ENCODE measurements at places on chromosomes 5 and 9.

DNA sequence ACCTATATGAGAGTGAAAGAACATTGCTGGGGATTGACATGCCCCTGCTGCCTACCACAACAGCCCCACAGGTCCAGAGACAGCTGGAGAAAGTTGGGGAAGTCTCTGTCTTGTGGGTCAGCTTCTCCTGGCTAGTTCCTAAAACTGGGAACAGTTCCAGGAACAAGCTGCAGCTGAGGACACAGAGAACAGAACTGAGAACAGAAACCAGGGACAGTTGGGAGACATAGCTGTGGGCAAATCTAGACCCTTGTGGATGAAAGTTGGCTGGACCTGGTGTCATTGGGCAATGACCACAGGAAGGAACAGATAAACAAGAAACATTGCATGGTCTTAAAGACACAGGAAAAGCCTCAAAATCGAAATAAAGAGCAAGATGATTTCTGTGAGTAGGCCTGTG is 58.3 kb upstream of the MOCS2 start:
- DNase-seq: no peak

- DNase-seq: no peak
Measured at GRCh38 chr5:52789851-52790250, 2.1 kb downstream of the ITGA1 start.

DNA sequence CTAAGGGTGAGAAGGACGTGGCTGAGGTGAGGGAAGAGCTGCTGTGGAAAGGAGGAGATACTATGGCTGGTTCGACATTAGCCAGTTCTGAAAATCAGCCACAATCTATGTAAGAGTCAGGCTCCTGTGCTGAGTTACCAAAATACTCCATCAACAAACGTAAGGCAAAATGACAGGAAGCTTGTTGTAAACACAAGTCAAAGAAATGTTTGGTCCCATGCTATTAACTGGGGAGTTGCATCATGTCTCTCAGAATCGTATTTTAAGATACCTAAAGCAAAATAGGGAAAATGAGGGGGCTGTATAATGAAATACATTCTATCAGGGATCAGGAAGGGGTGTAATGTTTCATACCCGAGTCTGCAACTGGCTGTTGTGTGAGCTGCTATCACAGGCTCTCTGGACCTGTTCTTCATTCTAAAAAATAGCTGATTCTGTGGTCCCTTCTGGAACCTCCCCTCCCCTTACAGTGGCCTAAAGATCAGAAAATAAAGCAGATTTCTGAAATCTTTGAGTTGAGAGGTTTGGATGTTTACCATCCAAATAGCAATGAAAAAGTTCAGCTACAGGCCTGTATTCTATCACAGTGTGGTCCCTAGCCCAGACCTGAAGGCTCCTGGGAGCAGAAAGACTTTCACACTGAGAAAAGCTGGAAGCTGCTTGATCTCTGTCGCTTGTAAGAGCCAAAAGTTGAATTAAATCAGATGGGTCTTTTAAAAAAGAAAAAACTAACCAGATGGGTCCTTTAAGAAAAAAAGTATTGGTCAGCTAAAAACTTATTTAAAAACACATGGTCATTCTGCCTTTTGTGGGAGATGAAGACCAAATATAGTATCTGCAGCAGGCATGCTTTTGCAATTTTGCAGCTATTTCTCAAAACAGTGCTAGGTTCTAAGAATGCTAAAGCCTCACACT is 97.8 kb upstream of the SMC5 start:
- DNase-seq: no peak

- DNase-seq: no peak
Measured at GRCh38 chr5:122421374-122422079, 109.5 kb downstream of the SNCAIP start.

DNA sequence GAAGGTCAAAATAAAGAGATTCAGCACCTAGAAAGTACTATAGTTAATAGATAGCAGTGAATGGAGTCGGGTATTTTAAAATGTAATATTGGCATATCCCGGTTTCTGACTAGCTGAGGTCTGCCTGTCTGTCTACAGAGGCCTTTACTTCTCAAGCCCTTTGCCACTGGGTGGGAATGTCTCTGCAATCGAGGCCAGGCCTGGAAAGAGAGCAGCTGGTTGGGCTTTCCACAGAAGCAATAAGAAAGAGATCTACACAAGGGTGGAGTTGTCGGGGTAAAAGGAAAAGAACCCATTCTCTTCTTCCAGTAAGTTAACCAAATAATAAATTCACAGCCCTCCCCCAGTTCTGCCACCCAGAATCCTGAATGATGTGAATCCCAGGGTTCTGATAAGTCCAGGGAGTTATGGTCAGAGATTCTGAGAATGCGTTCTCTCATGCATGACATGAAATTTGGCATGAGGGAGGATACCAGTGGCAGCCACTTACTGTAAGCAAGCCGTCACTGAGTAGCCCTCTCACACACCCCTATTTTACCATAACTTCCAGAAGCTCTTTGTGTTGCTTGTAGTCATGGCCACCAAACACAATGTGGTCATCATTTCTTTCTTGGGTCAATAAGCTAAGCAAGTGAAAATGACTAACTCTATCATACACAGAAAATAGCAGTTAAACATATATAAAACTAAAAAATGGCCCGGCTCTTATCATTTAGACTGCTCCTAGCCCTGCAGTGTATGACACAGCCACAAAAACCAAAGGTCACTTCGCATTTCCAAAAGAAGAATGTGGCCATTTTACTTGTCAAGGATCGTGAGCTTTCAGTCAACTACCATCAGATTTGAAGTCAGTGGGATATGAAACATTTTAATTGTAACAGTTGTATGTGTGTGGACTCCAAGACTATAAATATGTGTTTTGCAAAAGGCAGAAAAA is 185.0 kb downstream of the GLIS3 start:
- DNase-seq: no peak

DNA sequence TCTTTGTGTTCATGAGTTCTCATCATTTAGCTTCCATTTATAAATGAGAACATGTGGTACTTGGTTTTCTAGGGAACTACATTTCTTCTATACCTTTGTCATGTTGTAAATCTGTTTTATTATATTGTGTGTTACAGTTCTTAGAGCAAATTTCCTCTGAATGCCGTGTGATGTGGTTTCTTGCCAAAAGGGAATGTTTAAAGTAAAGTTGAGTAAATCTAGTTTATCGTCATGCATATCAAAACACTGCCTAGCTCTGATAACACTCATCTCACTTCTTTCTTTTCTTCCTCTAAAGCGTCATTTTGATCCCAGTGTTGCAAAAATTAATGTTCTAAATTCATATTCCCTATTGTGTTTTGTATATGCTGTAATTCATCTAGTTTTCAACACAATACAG is 295.4 kb upstream of the HAPLN1 start:
- DNase-seq: no peak
